ENCODE measurements at places on chromosomes 16 and 17.
A peak's percentile ranks its signal among the peaks of the same experiment; 100 is the strongest.

- peaks cover 3% of the 10 kb centered on the region for H3K36me3 ChIP-seq
- no peaks in the 10 kb centered on the region for H3K27me3 ChIP-seq
- H3K4me1 ChIP-seq = peaks cover 12% of the 10 kb centered on the region
- DNase-seq = no peak
- H3K27ac ChIP-seq = no peak overlapping the region
These were observed 3.8 kb downstream of the SLC12A4 start for GRCh38 chr16:67964477-67965131.

- H3K4me1 ChIP-seq = no peaks in the 10 kb centered on the region
- H3K4me3 ChIP-seq = no peak overlapping the region
- peak overlapping the region; percentile 13 for H3K27ac ChIP-seq
- no peaks in the 10 kb centered on the region for H3K27me3 ChIP-seq
- DNase-seq = no peak
These were observed 9.4 kb downstream of the CWC25 start for GRCh38 chr17:38815576-38816193.

GRCh38 chr17:44229090-44229489 is 9.6 kb upstream of the UBTF start:
- no peaks in the 10 kb centered on the region for H3K36me3 ChIP-seq
- no peak for DNase-seq
- H3K4me1 ChIP-seq = no peaks in the 10 kb centered on the region
- H3K4me3 ChIP-seq = no peak overlapping the region

DNA sequence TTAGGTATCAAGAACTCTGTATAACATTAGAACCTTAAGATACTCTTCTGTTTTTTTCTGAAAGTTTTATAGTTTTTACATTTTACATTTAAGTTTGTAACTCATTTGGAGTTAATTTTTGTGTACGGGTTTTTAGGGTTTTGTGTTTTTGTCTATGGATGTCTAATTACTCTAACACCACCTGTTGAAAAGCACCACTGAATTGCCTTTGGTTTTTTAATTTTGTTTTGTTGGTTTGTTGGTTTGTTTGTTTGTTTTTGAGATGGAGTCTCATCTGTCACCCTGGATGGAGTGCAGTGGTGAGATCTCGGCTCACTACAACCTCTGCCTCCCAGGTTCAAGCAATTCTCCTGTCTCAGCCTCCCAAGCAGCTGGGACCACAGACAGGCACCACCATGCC is 29.8 kb upstream of the ZNF629 start:
- no peak overlapping the region for H3K27ac ChIP-seq
- H3K27me3 ChIP-seq = no peaks in the 10 kb centered on the region
- no peak overlapping the region for H3K4me3 ChIP-seq

- DNase-seq = no peak
- H3K36me3 ChIP-seq = no peaks in the 10 kb centered on the region
- no peak overlapping the region for H3K4me3 ChIP-seq
- H3K27me3 ChIP-seq = no peaks in the 10 kb centered on the region
These were observed 20.7 kb upstream of the SIAH1 start for GRCh38 chr16:48405907-48406306.

DNA sequence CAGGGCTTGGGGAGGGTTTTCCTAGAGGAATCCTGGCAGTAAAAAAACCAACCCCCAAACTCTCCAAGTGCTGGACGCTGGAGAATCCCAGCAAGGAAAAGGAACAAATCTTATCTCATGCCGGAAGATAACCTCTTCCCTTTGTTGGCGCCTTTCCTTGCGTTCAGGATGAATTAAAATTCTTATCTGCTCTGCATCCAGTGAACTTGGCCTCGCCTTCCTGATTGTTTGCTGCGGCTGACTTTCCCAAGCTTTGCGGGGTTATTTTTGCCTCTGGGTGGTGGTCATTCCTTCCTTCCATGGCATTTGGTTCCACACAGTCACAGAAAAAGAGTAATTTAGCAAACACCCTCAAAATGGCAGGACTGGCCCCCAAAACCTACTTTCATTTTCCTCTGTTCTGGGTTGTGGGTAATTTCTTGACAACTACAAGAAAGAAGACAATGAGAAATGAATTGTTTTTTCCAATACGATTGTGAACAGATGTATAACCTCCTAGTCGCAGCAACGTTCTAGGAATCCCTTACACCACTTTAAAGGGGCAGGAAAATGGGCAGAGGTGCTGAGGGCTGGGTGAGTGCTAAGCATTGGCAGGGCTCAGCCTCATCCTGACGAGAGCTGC is 77.8 kb downstream of the MRC2 start:
- no peaks in the 10 kb centered on the region for H3K36me3 ChIP-seq
- peak overlapping the region; percentile 48 for H3K4me3 ChIP-seq
- peak overlapping the region; percentile 55 for H3K27ac ChIP-seq
- H3K4me1 ChIP-seq = no peaks in the 10 kb centered on the region
- DNase-seq = peak; percentile 57

DNA sequence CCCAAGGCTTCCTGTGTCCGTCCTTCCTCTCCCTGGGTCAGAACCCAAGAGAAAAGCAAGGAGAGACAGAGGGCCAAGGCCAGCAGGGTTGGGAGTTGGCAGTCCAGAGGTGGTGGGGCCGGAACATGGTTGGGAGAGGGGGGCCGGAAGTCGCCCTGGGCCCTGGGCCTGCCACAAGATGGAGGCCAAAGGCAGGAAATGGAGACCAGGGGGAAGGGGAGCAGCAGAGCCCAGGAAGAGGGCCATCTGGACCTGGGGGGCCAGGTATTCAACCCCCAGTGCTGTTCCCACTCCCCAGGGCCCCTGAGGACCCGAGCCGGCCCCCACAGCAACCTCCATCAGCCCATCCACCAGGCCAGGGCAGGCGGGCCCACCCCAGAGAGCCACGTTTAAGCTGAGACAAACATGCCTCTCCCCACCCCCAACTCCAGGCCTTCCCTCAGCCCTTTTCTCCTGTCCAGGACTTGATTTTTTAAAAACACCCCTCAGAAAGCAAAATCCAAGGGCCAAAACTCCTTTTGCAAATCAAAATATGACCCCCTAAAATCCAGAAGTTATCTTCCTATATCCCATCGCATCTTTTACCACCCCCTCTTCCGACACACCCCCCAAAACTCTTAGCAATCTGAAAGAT is 4.4 kb upstream of the BCL6B start:
- DNase-seq = no peak
- H3K4me3 ChIP-seq = peak overlapping the region; percentile 75
- peak overlapping the region; percentile 73 for H3K27ac ChIP-seq

DNA sequence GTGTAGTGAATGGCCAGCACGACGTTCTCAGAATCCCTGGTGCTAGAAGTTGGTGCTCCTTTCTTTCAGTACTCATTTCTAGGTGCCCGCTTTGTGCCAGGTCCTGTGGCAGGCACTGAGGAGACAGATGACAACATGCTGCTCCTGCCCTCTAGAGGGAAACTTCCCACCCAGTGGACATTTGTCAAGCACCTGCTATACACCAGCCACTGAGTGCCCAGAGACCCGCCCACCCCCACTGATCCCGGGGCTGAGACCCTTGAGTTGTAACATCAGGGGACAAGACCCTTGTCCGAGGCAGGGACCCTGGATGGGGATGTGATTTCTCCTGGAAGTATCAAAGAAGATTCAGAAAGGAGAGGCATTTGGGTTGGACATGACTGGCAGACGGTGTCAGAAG is 25.1 kb downstream of the UNC13D start:
- H3K4me3 ChIP-seq = no peak overlapping the region
- peaks cover 7% of the 10 kb centered on the region for H3K4me1 ChIP-seq
- no peaks in the 10 kb centered on the region for H3K27me3 ChIP-seq
- no peak for DNase-seq
- H3K27ac ChIP-seq = no peak overlapping the region

GRCh38 chr17:70011750-70012149 is 63.3 kb upstream of the KCNJ16 start:
- H3K4me3 ChIP-seq = no peak overlapping the region
- H3K27ac ChIP-seq = no peak overlapping the region
- no peaks in the 10 kb centered on the region for H3K36me3 ChIP-seq
- DNase-seq = no peak

DNA sequence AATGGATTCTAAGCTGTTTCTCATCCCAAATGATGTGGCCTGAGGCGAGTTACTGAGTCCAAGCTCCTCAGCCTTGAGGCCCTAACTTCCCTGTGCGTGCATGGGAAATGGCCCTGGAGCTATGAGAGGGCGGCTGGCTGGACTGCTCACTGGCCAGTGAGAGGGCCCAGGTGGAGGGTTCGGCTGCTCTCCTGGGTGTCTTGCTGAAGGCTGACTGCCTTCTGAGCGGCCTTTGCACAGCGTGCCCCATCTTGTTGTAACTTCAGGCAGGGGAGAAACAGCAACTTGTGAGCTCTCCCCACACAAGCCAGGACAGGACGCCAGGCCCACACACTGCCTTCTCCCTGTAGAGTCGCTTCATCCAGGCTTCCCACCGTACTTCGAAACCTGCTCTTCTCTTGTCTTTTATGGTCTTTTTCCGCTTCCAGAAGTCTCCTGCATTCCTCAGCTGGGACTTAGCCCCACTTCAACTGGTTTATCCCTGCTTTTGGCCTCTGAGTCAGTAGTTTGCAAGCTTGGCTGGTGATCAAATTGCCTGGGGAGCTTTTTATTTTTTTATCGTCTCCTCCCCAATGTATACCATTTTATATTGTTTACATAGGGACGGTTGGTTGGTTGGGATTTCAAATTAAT is 13.3 kb downstream of the CDH3 start:
- H3K27me3 ChIP-seq = no peaks in the 10 kb centered on the region
- DNase-seq = no peak
- H3K4me3 ChIP-seq = no peak overlapping the region
- H3K4me1 ChIP-seq = peaks cover 4% of the 10 kb centered on the region
- H3K27ac ChIP-seq = peak overlapping the region; percentile 54

DNA sequence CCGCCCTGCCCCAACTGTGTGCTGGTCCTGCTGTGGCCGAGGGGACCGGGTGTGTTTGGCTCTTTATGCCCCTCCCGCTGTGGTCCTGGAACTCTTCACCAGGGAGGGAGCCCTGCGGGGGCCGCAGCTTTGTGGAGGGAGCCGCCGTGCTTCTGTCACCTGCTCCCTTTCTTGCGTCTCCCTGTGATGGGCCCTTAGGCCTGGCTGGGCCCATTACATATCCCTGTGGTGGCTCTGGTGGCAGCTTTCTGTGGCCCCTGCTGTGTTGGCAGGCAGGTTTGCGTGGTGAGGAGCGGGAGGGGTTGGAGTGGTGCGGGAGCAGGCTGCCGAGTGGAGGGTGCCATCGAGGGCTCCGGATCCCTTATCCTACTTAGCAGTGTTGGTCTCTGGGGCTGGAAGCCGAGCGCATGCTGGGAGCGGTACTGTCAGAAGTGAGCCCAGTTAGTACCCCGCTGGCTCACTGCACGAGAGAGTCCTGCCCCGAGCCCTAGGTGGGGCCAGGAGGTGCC is 60.4 kb downstream of the PDPK1 start:
- no peaks in the 10 kb centered on the region for H3K27me3 ChIP-seq
- H3K27ac ChIP-seq = no peak overlapping the region
- H3K36me3 ChIP-seq = no peaks in the 10 kb centered on the region
- H3K4me1 ChIP-seq = no peaks in the 10 kb centered on the region

- no peaks in the 10 kb centered on the region for H3K36me3 ChIP-seq
- no peak overlapping the region for H3K4me3 ChIP-seq
- H3K27me3 ChIP-seq = no peaks in the 10 kb centered on the region
- H3K4me1 ChIP-seq = peaks cover 8% of the 10 kb centered on the region
- no peak overlapping the region for H3K27ac ChIP-seq
- DNase-seq = no peak
These were observed 4.5 kb downstream of the NXPH3 start for GRCh38 chr17:49580055-49580721.

DNA sequence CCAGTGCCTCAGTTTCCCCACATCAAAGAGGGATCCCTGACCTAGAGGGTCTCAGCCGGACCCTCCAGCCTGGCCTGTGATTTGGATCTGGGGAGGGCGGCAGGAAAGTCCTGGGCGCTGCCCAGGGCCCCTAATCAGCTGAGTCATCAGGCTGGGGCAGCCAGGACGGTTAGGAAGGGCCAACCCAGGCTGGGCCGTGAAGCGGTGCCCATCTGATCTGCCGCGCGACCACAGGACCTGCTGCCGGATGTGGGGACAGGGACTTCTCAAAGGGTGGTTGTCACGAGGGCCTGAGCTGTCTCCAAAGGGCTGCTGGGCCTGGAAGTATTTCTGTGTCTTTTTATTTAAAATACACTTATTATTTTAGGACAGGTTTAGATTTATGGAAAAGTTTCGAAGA is 4.4 kb downstream of the TPSAB1 start:
- no peaks in the 10 kb centered on the region for H3K36me3 ChIP-seq
- no peak for DNase-seq
- peaks cover 2% of the 10 kb centered on the region for H3K27me3 ChIP-seq
- no peak overlapping the region for H3K27ac ChIP-seq
- no peaks in the 10 kb centered on the region for H3K4me1 ChIP-seq

DNA sequence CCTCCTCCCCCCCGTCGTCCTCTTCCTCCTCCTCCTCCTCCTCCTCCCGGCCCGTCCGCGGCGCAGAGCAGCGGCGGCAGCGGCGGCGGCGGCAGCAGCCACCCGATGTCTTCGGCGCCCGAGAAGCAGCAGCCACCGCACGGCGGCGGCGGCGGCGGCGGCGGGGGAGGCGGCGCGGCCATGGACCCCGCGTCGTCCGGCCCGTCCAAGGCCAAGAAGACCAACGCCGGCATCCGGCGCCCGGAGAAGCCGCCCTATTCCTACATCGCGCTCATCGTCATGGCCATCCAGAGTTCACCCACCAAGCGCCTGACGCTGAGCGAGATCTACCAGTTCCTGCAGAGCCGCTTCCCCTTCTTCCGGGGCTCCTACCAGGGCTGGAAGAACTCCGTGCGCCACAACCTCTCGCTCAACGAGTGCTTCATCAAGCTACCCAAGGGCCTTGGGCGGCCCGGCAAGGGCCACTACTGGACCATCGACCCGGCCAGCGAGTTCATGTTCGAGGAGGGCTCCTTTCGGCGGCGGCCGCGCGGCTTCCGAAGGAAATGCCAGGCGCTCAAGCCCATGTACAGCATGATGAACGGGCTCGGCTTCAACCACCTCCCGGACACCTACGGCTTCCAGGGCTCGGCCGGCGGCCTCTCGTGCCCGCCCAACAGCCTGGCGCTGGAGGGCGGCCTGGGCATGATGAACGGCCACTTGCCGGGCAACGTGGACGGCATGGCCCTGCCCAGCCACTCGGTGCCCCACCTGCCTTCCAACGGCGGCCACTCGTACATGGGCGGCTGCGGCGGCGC is at the start of gene FOXF1:
Gene FOXF1 (plus strand): TSS at position 63 of the 797 bp plus-strand sequence. CDS start 43 bp downstream, at position 106.
- peaks cover 60% of the 10 kb centered on the region for H3K27me3 ChIP-seq
- H3K4me3 ChIP-seq = peak within 1 kb of the TSS; percentile 48
- no peak for DNase-seq
- peaks cover 13% of the 10 kb centered on the region for H3K4me1 ChIP-seq

DNA sequence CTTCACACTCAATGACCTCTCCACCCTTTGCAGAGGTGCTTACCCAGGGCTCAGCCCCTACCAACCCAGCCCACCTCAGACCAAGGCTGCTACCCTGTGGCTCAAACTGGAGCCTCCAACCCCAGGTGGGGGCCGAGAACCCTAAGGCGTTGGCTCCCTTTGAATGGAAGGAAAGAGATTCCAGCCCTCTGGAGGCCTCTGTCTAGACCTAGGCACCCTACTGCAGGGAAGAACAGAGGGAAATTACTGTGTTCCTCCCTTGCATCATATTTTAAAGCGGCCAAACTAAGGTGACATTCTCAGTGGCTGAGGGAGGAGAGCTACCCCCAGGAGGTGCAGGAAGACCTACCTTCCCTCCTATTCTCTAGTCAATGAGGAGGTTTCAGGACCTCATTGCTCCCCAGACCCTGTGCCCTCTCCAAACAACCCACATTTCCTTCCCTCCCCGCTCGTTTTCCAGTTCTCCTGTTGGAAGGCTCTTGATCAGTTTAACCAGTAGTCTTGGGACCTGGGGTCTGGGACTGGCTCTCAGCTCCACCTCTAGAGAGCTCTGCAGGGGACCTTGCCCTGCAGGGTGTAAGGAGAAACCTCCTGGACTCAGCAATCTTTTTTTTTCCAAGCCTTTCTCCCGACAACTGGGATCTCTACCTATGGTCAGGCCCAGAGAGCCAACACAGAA is 5.5 kb upstream of the HOXB8 start:
- H3K27me3 ChIP-seq = peaks cover 43% of the 10 kb centered on the region
- no peaks in the 10 kb centered on the region for H3K4me1 ChIP-seq
- peak overlapping the region; percentile 29 for H3K4me3 ChIP-seq
